ENCODE measurements at places on chromosomes 5 and 9.
A peak's percentile ranks its signal among the peaks of the same experiment; 100 is the strongest.

- DNase-seq: no peak
Measured at GRCh38 chr9:69009708-69010107, 4.2 kb downstream of the PRKACG start.

DNA sequence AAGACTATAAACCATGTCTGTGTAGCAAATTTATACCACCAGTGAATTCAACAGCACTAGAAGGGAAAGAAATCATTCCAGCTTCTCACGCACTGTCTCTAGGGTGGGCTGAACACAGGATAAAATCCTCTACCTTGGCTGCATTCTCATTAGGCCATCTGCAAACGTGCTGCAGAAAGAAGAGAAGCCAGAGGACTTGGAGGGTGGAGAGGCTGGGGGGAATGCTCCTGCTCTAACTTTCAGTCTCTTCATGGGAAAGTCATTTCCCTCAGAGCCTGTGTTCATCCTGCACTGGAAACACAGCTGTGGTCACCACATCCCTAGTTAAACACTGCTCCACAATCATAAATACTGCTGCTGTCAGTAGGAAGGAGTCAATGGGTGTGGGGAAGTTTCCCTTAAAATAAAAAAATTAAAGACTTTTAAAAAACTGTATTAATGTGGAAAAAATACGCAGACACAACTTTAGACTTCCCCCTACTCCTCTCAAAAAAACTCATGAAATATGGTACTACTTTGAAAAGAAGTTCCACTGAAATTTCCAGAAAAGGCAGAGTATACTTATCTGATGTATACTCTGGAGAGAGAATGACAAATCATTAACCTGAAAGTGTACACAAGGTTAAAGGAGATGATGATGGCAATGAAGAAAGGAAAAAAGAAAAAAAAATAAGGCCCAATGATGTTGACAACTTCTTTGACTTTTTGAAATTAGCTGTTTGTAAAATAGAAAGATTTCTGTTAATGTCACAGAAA, 46.8 kb downstream of the LHFPL2 start:
- no peak for DNase-seq

DNA sequence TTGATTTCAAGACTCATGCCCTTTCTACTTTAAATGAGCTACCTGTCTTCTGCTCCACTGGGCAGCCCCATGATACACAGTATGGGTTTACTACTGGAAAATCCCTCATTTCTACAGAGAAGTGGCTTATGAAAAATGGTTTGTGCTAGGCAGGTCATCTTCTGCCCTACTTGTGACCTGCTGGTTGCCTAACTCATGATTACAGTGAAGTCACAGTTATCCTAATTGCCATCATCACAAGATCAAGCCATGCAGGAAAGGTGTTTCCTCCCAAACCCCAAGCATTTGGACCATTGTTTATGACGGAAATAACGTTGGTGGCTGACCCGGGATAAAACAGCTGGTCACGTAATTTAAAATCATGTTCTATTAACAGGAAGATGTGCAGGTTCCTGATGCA, 330.6 kb downstream of the ACTL7B start:
- DNase-seq: no peak

GRCh38 chr9:18636781-18637180, 162.8 kb downstream of the ADAMTSL1 start:
- no peak for DNase-seq

DNA sequence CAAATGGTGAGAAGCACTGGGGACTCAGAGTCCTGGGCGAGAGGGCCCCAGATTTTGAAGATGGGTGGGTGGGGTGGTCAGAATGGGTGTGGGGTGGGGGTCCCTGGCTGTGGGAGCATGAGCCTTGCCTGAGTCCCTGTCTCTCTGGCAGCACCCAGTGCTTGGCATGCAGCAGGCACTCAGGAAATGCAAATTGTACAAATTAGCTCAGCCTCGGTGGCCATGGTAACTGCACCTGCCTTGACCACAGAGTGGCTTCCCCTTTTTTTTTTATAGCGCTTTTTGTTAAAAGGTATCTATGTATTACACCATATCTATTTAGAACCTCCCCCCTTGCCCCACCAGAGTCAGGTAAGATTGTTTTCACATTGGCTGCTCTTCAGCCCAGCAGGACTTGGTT, 19.2 kb upstream of the PITX1 start:
- peak; percentile 59 for DNase-seq

DNA sequence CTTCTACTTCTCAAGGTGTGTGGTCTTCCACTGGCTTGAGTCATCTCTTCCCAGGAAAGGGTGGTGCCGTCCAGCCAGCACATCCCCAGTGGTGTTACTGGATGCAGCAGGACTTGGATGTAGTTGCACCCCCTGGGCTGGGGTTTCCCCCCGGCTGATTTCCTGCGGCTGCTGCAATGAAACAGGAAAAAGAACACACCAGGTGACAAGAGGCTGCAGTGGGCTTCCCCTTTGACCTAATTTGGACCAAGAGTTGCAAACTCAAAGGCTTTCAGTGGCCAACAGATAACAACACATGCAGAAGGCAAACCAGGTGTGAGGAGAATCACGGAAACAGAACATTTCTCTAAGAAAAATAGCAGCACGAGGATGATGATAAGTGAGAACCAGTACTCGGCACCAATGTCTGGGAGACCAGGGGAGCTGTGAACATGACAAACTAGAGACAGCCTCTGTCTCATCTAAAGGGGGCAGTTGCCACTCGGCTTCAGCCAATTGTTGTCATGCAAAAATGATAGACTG, 83.7 kb downstream of the PDE6A start:
- no peak for DNase-seq

DNA sequence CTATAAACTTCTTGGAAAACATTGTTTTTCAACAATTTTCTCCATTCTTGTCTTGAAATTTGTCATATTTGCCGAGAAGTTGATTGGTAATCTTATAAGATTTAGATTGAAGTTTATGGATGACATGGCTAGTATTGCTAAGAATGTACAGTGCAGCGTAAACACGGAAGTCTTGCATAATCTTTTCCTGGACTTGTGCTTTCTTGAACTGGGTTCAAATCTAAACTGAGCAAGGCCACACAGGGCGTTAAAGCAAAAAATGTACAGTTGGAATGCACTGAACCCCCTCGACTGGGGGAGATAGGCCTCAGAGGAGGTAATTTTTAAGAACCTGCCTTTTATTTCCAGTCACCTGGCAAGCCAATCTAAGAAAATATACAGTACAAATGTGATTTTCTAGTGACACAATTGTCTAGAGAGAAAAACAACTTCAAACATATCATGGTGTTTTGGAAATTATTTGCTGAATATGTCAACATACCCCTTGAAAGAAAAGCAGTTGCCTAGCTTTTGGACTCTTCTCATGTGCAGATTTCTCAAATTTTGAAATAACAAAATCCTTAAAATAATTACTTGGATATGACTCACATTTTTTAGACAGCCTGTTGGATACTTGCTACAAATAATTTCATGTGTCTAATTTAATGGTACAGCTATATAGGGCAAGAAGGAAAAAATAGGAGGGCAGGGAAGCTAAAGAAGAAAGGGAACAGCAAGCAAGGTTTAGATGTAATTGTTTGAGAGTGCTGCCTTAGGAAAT, 18.5 kb upstream of the GAS1 start:
- DNase-seq: no peak

DNA sequence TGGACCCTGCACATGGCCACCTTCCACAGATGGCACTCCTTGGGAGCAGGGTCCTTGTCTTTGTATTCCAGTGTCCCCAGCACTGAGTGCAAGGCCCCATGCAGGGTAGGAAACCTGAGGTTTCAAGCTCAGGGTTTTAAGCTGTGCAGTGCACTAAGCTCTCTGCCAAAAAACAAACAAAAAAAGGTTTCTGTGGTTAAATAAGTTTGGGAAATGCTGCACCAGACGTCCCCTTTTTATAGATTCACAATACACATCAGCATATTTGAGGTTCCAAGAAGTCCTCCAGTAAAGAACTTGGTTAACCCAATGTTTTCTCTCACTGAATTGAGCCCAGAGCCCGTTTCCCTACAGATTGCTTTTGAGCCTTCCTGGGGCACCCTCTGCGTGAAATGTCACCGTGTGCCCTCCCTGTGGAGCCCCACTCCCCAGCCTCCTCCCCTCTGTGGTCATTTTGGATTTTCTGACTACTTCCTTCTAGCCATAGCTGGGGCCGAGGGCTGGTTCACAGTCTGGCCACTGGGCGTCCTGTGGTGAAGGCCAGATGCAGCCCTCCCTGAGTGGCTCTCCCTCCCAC, 17.1 kb downstream of the DELE1 start:
- peak; percentile 56 for DNase-seq

DNA sequence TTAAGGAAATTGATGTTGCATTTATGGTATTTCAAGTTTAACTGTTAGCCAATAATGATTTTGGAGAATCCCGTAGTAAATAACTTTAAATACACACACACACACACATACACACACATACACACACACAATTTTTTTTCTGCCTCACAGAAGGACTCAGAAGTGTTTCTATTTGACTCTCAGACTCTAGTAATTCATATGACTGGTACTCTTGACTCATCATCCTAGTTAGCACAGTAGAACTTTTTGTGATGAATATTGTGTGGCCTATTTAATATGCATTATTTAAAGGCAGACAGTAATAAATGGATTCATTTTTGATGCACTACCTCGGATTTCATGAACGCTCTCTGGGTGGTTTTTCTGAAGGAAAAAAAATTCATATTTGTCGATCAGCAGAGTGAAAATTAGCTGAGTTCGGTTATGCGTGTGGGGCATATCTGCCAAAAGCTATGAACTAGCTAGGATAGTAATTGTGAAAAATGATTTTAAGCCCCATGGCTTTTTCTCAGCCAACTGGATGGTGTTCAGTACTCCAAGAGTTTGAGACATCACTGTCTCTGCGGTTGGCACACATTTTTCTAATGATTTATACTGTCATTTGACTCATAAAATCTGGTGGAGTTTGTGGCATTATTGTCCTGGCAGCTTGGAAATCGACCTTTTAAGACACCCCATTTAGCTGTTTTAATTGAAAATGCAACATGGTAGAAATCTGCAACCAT, 102.2 kb downstream of the PCSK5 start:
- no peak for DNase-seq

- peak; percentile 54 for DNase-seq
Measured at GRCh38 chr5:178551059-178551458, 39.1 kb downstream of the COL23A1 start.

- no peak for DNase-seq
Measured at GRCh38 chr5:171505473-171506043, 86.1 kb downstream of the FGF18 start.

GRCh38 chr9:130627896-130628792, 36.2 kb upstream of the PRDM12 start:
- no peak for DNase-seq
